HuH-7.5 (cell line): ENCODE measurements at places on chromosomes 1 and 21.

DNA sequence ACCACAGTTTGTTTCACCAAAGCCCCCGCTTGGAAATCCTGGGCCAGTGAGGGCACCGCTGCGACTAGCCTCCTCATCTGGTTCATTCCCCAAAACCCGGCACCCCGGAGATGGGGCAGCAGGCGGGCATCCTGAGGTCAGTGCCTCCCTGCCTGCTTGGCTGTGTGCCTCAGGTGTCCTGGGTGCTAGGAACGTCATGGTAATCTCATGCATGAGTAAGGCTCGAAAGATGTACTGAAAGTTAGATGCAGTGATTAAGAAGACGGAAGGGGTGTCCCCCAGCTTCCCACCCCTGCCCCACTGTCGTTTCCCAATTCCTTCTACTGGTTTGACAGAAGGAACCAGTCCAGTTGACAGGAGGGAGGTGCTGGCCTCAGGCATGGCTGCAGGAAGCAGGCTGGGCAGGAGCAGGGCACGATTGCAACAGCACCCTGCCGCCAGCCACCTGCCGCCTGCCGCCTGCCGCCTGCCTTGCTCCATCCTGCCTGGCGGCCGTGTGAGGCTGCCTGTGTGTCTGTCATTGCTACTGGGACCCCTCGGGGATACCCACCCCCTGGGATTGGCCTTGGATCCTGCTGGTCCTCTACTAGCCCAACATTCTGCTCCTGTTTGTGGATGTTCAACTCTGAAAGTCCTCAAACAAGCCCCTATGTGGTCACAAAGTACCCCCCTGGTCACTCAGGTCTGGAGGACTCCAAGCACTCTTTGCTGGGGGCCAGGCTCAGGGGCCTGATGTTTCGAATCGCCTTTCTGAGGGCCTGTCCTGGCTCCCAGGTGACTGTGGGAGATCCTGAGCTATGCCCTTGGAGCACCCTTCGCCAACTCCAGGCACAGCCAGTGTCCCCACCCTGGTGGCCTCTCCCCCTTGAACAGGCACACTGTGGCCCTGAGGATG, 73.0 kb upstream of the IFFO2 start:
- no peak for DNase-seq

- DNase-seq = no peak
Measured at GRCh38 chr21:32048353-32048752, 175.5 kb downstream of the HUNK start.

- no peak for DNase-seq
Measured at GRCh38 chr1:61226791-61227567, 144.6 kb downstream of the NFIA start.

DNA sequence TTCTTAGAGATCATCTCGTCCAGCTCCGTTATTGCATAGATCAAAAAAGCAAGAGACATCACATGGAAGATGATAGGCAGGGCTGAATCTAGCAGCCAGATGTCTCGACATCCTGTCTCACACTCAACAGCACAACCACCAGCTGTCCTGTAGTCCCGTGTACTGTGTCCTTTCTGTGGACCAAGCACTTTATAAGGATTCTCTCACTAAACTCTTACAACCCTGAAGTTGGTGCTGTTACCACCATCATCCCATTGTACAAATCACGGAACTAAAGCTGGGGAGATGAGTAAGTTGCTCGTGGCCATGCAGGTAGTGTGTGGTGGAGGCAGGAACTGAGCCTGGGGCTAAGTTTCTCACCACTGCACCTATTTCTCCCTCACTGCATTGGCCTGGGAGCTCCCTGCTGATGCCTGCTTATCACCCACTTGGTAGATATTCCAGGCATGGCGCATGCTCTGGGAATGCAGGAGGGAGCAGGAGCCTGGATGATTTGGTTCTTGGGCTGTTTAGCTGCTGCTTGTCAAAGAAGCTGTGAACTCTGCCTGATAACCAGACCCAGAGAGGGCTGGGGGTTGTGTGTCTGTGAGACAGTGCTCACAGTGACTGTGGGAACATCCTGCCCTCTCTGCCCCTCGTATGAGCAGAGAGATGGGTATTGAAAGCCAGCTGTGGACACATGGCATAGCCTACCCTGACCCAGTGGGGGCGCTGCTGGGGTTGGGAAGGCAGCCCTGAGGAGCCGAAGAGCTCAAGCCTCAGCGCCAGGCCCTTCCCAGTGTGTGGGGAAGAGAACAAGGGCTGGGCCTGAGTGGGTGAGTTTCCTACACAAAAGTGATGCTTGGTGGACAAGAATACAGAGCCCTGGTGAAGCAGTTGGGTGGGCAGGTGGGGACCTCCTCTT, 13.6 kb downstream of the PPFIA4 start:
- no peak for DNase-seq

- no peak for DNase-seq
Measured at GRCh38 chr1:7932524-7933138, 8.0 kb downstream of the TNFRSF9 start.

DNA sequence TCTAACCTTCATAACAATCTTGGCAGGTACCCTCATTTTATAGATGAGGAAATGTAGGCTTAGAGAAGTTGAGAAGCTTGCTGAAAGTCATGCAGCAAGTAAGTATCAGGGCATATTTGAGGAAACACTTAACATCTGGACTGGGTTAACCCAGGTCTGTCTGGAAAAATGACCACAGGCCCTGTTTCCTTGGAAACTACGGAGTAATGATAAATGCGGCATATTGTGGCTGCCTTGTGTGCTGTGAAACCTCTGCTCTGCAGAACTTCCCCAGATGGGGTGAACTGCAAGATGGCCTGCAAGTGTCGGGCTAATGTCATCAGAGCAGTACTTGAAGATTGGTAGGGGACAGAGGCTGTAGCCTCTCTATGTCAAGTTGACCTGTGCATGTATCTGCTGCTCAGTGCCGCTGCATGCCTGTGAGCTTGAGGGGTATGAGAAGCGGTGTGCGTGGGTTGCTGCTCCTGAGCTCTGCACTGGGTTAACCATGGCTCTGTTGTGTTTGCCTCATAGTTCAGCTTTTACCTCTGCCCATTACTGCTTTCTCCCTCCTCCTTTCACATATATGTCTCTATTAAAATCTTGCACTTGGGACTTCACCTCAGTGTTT, 83.1 kb downstream of the WDR3 start:
- DNase-seq = no peak

- no peak for DNase-seq
Measured at GRCh38 chr1:32464716-32465577, at the start of gene ZBTB8B. Gene ZBTB8B, plus strand, starts transcription at chr1:32465072. Its CDS starts 5,553 bp downstream, at chr1:32470625.

DNA sequence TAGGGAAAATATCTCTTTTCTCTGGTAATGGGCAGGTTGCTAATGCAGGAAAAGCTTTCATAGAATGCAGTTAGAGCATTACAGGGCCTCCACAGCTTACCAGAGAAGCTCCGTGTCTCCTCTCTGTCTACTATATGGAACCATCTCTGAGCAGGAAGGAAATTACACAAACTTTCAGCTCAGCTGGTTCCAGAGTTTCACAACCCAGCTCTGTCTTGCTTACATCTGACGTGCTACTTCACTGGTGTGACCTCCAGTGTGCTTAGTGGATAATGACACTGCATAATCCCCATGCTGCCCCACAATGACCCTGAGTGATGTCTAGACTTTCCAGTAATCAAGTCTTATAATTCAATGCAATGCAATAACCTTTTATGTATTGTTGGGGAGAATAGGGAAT, 4.3 kb upstream of the FGGY start:
- peak; percentile 69 for DNase-seq
